ENCODE measurements at places on chromosomes 7 and 10.

GRCh38 chr7:132001146-132001545, 444.7 kb upstream of the PODXL start:
- no peak for DNase-seq

DNA sequence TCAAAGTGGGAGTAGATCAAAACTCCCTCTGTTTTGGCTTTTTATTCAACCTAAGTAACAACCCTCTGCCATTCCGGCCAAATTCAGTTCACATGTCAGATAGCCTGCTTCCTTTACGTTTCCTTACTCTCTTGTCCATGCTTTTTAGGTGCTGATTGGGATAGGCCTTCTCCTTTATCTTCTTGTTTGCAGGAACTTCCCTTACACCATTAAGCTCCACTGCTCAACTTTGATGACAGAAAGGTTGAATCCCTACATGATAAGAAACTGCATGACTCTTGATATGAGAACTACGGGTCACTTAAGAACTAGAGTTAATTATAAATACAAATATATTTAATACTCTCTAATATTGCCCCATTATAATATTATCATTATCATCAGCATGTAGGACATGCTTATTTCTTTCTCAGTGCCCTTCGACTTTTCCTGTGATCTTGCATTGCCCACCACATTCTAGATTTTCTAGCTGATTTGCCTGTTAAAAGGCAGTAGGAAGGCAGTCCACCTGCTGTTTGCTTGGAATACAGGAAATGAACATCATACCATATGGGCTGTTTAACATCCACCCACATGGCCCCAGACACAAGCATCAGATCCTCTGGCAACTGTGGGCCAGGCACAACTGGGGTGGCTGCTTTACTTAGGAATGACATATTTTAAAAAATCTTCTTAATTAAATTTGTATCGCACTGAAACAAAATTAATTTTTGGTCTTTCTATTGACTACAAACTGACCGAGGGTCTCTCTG, 59.7 kb upstream of the CCDC6 start:
- DNase-seq, result no peak

DNA sequence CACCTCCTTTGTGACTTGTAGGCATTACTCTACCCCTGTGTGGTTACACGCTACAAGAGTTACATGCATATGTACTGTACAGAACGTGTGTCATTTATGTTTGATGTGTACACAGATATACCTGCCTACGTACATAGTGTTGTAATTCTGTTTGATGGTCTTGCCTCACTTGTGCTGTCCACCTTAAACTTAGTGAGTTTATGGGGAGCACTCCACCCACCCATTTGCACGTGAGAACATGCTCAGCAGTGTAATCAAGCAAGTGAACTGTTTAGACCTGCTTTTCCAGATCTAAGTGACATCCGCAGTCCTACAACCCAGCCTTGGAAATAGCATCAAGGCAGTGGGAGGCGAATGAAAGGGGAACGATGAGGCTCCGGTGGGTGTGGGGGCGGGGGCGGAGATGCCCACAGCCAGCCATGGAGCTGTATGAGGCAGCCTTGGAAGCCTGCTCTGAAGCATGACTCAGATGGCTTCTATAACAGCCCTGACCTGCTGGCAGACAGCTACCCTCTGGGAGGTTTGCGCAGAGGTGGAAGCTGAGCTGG, 52.1 kb downstream of the SUFU start:
- no peak for DNase-seq

DNA sequence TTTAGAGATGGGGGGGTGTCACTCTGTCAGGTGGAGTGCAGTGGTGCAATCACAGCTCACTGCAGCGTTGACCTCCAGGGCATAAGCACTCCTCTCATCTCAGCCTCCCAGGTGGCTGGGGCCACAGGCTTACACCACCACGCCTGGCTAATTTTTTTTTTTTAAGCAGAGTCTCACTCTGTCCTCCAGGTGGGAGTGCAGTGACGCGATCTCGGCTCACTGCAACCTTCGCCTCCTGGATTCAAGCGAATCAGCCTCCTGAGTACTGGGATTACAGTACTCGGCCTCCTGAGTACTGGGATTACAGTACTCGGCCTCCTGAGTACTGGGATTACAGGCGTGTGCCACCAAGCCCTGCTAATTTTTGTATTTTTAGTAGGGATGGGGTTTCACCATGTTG, 23.6 kb upstream of the PPIA start:
- no peak for DNase-seq

GRCh38 chr7:91880016-91880412, 488 bp downstream of the MTERF1 start:
- no peak for DNase-seq

Data from HCEC 1CT (cell line).